ENCODE measurements at places on chromosomes 2 and 18.

DNA sequence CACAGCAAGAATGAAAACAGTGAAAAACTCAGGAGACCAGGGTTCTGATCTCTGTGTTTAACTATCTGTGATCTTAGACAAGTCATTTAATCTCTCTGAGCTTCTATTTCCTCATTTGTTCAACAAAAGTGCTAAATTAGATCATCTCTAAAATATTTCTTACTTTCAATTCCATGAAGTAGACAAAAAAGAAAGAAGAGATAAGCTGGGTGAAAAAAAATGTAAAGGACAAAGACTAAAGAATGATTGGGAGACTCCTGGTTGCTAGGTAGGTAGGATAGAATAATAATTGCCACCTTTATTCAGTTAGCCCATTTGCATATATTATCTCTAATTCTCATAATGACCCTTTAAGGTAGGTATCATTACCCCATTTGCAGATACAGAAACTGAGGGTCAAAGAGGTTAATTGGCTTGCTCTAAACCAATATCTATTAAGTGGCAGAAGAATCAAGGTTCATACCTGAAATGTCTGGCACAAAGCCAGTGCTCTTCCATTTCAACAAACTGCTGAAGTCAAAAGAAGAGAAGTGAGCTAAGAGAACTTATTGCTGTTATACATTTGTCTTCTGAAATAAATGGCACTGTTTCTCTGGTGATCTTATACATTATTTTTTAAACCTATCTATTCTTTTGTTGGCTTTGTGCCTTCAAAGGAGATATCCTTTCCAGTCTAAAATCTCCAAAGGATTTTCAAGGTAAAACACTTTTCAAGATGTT lies 141.7 kb downstream of the OTX1 start:
- no peak for DNase-seq

- DNase-seq: no peak
Observed at GRCh38 chr18:3345452-3345851, 83.5 kb downstream of the MYL12B start.

GRCh38 chr2:3472966-3473365 lies 46.4 kb downstream of the ADI1 start:
- no peak for DNase-seq

GRCh38 chr2:51595836-51596235 lies 563.9 kb upstream of the NRXN1 start:
- no peak for DNase-seq

- no peak for DNase-seq
Observed at GRCh38 chr2:239014458-239015217, 166.8 kb downstream of the TWIST2 start.

GRCh38 chr18:40546875-40547274 lies 1408.2 kb upstream of the PIK3C3 start:
- DNase-seq: no peak
